ENCODE measurements at places on chromosomes 1 and 21.

- DNase-seq: no peak
Observed at GRCh38 chr21:35366394-35367080, 317.4 kb upstream of the RUNX1 start.

GRCh38 chr1:101203820-101204540 is 32.8 kb upstream of the S1PR1 start:
- no peak for DNase-seq

GRCh38 chr1:242206994-242207393 is 208.1 kb upstream of the MAP1LC3C start:
- DNase-seq: no peak

GRCh38 chr1:234515821-234516241 is 36.9 kb upstream of the TARBP1 start:
- no peak for DNase-seq

DNA sequence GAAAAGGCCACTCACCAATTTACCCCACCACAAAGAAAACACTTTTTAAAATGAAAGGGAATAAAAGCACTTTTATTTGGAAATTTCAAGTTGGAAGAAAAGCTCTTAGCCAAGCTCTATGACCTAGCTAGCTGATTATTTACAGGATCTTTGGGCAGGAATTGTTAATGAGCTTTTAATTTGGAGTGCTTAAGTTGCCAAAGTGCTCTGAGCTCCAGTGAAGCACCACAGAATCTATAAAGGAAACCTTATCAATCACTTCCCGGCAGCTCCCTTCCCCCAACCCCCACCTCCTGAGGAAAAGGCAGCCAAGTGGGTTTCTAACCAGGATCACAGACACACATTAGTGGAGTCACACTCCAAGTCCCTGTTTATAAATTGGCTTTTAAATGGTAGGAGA is 1.5 kb downstream of the ERI3 start:
- no peak for DNase-seq

GRCh38 chr1:44849575-44850132 is 6.6 kb upstream of the PTCH2 start:
- DNase-seq: no peak

- no peak for DNase-seq
Observed at GRCh38 chr1:43004587-43005459, 46.2 kb upstream of the SLC2A1 start.

- no peak for DNase-seq
Observed at GRCh38 chr1:235426680-235427079, 59.5 kb downstream of the TBCE start.

DNA sequence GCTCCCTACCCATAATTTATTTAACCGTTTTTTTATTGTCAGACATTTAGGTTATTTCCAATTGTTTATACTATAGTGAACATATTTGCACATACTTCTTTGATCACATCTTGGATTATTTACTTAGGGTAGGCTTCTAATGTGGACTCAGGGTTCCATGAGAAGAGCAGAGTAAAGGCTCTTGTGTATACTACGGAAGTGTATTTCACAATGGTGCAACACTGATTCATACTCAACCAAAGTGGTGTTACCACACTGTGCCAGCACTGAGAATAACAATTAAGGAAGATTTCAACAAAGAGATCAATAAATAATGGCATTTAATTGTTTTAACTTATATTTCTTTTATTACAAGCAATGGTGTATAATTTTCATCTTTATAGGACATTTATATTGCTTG is 251.2 kb downstream of the ZNF326 start:
- DNase-seq: no peak

DNA sequence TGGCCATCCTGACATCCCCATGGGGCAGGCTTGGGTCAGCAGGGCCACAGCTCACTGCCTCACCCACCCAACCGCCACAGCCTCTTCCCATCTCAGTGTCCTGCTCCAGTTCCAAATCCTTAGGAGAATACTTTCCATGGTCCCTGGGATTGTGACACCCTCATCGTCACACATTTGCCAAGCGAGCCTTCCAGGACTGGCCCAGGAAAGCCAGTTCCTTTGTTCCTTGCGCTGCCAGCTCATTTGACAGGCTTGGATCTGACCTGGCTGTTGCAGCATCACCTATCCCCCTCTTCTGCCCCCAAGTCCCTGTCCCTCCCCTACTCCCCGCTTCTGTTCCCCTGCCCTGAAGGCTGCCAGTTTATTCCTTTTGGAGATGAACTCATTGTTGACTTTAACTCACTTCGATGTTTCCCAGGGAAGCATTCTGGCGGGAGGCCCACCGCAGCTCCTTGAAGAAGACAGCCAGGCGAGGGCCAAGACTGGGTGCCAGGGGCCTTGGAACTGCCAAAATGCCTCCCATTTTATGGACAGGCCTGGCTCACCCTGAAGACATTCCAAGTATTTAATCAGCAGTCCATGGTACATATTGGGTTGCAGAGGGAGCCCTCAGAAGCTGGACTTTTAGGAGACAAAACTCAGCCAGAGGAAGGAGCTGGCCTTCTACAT is 10.2 kb upstream of the GNL2 start:
- DNase-seq: no peak

- DNase-seq: no peak
Observed at GRCh38 chr1:75092141-75092540, 42.0 kb upstream of the LHX8 start.

- no peak for DNase-seq
Observed at GRCh38 chr1:232795497-232796053, 9.6 kb upstream of the MAP10 start.

DNA sequence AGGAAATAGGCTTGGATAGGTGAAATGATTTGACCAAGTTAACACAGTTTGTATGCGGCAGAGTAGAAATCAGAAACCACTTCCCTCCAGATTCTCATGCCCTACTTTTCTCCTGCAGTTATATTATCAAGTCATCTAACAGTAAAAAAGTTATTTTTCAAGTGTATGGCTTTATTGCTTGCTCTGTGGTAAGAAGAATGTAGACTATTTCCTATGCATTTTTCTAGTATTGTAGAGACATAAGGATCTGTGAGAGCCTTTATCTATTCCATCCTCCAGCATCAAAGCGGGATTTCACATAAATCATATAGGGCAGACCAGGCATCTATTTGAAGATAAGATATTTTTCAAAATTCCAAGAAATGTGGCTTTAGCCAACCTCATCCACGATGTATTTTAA is 208.5 kb downstream of the TTLL7 start:
- DNase-seq: no peak

GRCh38 chr1:152725261-152725660 is 17.3 kb downstream of the LCE4A start:
- no peak for DNase-seq

DNA sequence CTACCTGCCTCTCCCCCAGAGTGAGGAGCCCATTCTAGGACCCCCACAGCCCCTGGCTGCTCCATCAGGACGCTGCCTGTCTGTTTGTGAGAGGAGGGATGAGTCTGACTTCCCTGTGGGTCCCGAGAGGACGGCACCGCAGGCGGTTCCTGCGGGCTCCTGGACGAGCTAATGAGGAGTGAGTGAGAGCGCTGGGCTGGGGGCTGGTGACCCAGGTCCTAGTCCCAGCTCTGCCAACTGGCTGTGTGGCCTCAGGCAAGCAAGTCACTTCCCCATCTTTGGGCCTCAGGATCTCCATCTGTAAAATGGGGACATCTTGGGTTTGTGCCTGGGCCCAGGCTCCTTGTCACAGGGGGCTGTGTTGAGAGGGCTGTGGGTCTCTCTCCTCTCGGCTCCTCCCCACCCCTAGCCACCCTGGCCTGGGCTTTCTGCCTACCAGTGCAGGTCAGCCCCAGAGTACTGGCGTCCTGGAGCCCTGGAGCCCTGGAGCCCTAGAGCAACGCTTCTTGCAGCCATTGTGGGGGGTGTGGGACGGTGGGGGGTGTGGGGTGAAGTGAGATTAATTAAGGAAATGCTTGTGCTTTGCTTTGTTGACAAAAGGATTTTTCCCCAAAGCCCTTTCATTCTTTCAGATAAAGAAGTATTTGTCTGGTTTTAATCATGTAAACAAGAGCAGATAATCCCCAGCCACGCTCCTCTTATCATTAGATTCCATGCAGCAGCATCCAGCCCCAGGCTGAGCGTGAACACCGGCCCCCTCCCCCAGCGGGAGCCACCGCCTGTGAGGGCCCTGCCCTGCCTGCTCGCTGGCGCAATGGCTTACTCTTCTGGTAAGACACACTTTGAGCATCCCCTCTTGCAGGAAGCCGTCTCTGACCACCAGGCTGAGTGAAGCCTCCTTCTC is 26.8 kb downstream of the SLC1A7 start:
- DNase-seq: no peak

- DNase-seq: no peak
Observed at GRCh38 chr1:26053718-26054560, 8.0 kb upstream of the SLC30A2 start.

GRCh38 chr1:25486602-25487001 is 55.9 kb downstream of the MACO1 start:
- DNase-seq: no peak

DNA sequence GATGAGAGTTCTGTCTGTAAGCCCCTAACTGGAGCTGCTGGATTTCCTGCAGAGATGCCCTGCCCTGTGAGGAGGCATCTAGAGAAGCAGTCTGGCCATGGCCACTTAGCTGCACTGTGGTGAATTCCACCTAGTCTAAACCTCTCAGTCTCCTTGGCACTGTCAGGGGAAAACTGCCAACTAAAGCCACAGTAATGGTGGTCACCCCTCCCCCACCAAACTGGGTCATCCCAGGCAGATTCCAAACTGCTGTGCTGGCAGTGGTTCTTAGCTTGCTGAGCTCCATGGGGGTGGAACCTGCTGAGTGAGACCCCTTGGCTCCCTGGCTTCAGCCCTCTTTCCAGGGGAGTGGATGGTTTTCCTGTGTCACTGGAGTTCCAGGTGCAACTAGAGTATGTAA is 740.6 kb downstream of the RWDD3 start:
- DNase-seq: no peak

GRCh38 chr1:209937996-209938959 is at the start of gene SYT14:
TSS of gene SYT14 (plus strand) at chr1:209938217. CDS start at chr1:209938265, 48 bp downstream.
- DNase-seq: no peak

DNA sequence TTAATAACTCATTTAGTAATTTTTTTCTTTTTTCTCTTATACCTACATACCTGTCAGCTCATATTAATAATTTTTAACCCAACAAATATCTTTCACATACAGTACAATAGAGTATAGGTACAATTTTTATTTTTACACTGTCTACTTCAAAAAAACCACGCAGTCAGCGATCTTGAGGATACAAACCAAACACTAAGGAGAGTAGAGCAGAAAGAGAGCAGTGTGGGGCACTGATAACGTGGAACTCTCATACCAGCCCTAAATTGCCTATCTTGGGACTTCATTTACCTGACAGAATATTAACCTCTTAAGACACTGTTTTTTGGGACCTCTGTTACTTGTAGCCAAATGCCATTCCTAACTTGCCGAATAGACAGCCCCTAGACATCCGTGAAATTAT is 5.5 kb downstream of the TRMT1L start:
- DNase-seq: no peak

DNA sequence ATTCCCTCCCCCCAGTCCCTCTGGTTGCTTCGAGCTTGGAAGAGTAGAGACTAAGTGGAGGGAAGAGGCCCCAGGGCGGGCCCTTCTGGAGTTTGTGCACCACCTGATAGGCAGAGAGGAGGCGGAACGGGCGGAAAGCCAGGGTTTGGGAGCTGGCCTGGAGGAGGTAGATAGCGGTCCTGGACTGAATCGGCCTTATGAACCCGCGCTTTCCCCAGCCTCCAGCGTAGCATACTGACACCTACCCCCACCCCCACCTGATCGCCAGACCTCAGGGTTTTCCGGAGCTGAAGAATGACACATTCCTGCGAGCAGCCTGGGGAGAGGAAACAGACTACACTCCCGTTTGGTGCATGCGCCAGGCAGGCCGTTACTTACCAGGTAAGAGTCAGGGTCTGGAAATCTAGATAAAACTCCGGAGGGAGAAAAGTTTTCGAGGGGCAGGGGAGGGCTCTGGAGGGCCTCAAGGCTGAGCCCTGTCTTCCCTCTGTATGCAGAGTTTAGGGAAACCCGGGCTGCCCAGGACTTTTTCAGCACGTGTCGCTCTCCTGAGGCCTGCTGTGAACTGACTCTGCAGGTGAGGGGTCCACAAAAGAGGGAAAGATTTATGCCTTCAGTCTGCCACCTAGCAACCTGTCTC is 705 bp downstream of the UROD start:
- DNase-seq: peak; percentile 31

DNA sequence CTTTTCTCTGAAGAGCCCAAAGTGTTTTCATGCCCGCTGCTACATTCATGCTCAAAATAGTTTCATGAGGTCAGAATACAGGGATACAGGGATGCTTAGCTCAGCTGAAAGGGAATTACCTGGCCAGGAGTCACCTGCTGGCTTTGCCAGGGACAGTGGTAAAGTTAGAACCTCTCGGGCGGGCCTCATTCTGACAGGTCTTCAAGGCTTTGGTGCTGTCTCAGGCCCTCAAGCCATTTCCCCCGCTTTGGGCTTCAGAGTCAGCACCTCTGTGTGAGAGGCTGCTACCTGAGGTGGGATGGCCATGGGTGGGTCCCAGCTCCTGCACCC is 5.5 kb downstream of the RASSF5 start:
- no peak for DNase-seq

DNA sequence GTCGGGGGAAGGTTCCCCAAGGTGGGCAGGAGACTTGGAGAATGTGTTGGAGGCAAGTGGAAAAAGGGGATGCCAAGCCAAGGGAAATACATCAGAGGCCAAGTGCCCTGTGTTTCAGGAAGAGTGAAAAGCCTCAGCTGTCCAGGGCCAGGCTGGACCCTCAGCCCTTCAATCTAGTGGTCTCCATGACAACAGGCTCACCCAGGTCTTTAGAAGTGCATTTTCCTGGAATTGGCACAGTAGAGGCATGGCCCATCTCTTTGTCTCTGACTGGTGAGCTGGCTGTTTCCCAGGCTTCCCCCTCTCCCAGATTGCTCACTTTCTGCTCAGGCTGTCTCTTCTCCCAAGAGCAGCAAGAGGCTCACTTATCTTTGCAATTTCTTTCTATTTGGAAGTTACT is 10.4 kb upstream of the RHBG start:
- no peak for DNase-seq

GRCh38 chr1:186915555-186915954 is 86.8 kb downstream of the PLA2G4A start:
- DNase-seq: no peak

DNA sequence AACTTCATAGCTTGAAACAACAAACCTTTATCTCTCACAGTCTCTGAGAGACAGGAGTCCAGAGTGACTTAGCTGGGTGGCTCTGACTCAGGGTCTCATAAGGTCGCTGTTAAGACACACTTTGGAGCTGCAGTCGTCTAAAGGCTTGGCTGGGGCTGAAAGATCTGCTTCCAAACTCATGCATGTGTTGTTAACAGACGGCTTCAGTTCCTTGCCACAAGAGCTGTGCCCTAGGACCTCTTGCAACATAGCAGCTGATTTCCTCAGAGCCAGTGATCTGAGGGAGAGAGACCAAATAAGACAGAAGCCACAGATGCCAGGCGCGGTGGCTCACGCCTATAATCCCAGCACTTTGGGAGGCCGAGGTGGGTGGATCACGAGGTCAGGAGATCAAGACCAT is 176.8 kb downstream of the DISC1 start:
- no peak for DNase-seq

DNA sequence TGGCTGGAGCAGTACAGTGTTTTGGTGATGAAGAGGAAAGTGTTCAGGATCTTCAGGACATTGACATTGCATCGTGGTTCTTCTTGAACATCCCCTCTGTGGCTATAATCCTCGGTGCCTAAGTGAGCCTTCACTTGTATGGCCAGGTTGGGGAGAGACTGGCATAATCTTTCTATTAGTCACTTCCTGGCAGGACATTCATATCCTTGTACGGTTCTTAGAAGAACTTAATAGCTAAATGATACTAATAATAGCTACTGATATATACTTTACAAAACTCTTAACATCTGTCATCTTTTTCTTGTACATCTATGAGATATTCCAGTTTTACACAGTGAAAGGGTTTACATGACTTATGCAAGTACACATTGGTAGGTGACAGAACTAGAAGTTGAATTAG is 35.8 kb downstream of the CELF3 start:
- no peak for DNase-seq

Measured in activated CD4-positive, alpha-beta T cell treated with anti-CD3 and anti-CD28 coated beads, Interleukin-2, amount 10 ng/mL, durations not matched to agents 7 days and 5 days (primary cell).